ENCODE measurements at places on chromosomes 6 and 20. TPM values are rescaled to one million over a fixed set of nuclear protein-coding genes. Genes with fewer than 3 reads are reported as not detected.

- H3K36me3 ChIP-seq = no peaks in the 10 kb centered on the region
- peak overlapping the region; percentile 33 for H3K4me3 ChIP-seq
- peaks cover 100% of the 10 kb centered on the region for H3K27me3 ChIP-seq
- H3K27ac ChIP-seq = no peak overlapping the region
- no peak for DNase-seq
These were observed 1.0 kb downstream of the NR2E1 start for GRCh38 chr6:108166664-108167448.

- H3K27me3 ChIP-seq = no peaks in the 10 kb centered on the region
- H3K4me1 ChIP-seq = no peaks in the 10 kb centered on the region
- no peaks in the 10 kb centered on the region for H3K36me3 ChIP-seq
- H3K27ac ChIP-seq = no peak overlapping the region
- H3K4me3 ChIP-seq = no peak overlapping the region
These were observed 28.0 kb downstream of the RAB44 start for GRCh38 chr6:36725581-36725980.

DNA sequence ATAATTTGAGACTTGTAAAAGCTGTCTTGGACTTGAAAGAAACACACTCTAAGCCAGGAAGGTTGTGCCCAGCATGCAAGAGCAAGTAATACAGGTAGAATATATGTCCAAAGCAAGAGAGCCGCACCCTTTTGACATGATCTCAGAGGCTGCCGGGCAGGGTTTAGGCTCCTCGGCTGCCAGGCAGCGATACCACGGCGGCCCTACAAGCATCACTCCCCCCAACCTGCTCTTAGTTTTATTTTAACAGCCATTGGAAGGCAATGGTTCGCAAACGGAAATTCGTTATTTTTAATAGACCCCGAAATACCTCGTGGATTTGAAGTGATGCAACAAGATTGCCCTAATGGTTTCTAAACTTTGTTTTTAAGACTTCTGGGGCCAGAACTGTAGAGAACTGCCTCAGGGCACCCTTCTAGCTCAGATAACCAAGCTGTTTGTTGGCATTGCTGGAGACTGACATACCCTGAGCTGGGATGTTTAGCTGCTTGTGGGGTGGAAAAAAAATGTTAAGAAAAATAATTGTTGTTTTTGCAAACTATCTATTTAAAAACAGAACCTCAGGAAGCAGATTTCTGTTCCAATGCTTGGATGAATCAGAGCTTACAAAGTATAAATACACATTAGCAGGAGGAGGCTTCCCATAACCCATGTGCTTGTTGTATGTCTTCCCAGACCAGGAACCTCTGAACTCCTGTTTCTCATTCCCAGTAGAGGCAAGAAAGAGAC is 39.0 kb downstream of the JAG1 start:
- H3K4me1 ChIP-seq = peaks cover 25% of the 10 kb centered on the region
- H3K4me3 ChIP-seq = no peak overlapping the region
- H3K36me3 ChIP-seq = peaks cover 13% of the 10 kb centered on the region
- H3K27me3 ChIP-seq = no peaks in the 10 kb centered on the region
- no peak for DNase-seq

DNA sequence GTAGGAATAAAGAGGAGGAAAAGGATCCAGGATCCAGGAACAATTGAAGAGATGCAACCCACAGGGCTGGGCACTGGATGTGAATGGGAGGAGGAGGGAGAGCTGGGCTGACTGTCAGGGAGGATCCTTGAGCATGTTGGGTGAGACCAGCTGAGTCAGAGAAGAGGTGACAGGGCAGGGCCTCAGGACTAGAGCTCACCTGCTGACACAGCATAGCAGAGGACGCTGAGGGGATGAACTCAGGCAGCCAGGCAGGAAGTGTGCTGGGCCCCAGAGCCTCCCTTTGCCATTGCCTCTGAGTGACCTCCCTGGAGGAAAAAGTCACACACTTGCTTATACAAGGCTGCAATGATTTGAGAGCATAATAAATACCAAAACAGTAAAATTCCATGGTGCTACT is 72.3 kb downstream of the ZNF133 start:
- H3K4me1 ChIP-seq = no peaks in the 10 kb centered on the region
- no peak for DNase-seq
- no peaks in the 10 kb centered on the region for H3K36me3 ChIP-seq
- no peak overlapping the region for H3K4me3 ChIP-seq
- no peak overlapping the region for H3K27ac ChIP-seq
- H3K27me3 ChIP-seq = no peaks in the 10 kb centered on the region

DNA sequence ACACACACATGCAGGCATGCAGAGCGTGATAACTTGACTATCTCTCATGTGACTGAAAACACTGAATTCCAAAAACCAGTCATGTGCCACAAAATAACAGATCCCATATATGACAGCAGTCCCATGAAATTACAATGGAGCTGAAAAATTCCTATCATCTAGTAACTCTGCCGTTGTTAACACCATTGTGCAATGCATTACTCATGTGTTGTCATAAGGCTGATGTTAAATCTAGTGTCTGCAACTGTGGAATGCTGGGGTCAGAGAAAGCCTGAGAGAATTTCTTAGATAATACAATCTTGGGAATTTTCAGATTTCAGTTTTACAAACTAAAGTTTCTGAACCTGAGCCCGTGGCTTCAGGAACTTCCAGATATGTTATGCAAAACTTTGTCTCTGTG is 70.2 kb downstream of the LYRM4 start:
- H3K4me1 ChIP-seq = no peaks in the 10 kb centered on the region
- H3K4me3 ChIP-seq = no peak overlapping the region
- no peaks in the 10 kb centered on the region for H3K27me3 ChIP-seq
- DNase-seq = no peak
- no peaks in the 10 kb centered on the region for H3K36me3 ChIP-seq

- H3K27me3 ChIP-seq = no peaks in the 10 kb centered on the region
- peak overlapping the region; percentile 91 for H3K4me3 ChIP-seq
- H3K27ac ChIP-seq = peak overlapping the region; percentile 93
- H3K4me1 ChIP-seq = peaks cover 5% of the 10 kb centered on the region
These were observed 995 bp downstream of the ZFP64 start for GRCh38 chr20:52190437-52191131.

- DNase-seq = no peak
- H3K27ac ChIP-seq = no peak overlapping the region
- H3K4me3 ChIP-seq = no peak overlapping the region
- H3K4me1 ChIP-seq = peaks cover 9% of the 10 kb centered on the region
- H3K36me3 ChIP-seq = no peaks in the 10 kb centered on the region
- H3K27me3 ChIP-seq = no peaks in the 10 kb centered on the region
These were observed 17.4 kb upstream of the GFOD1 start for GRCh38 chr6:13504611-13505344.

GRCh38 chr6:120392941-120393340 is 941.3 kb downstream of the TBC1D32 start:
- no peak overlapping the region for H3K27ac ChIP-seq
- H3K36me3 ChIP-seq = no peaks in the 10 kb centered on the region
- no peak overlapping the region for H3K4me3 ChIP-seq
- DNase-seq = no peak

- no peaks in the 10 kb centered on the region for H3K4me1 ChIP-seq
- H3K36me3 ChIP-seq = peaks cover 72% of the 10 kb centered on the region
- H3K27me3 ChIP-seq = no peaks in the 10 kb centered on the region
- peak overlapping the region; percentile 3 for H3K27ac ChIP-seq
- no peak for DNase-seq
- H3K4me3 ChIP-seq = no peak overlapping the region
These were observed 363.5 kb downstream of the ESR1 start for GRCh38 chr6:152170702-152171667.

The NRSN1 gene
- total RNA-seq = not detected

The FERMT1 gene
- total RNA-seq = 1.4 TPM

The HLA-DQA1 gene
- total RNA-seq = 144 TPM

The SCUBE3 gene
- 0.56 TPM for total RNA-seq

The SERPINB6 gene
- 160 TPM for total RNA-seq

The TFAP2A gene
- total RNA-seq = 0.47 TPM

Data from lower lobe of right lung (tissue), 2 donors.